ENCODE measurements at places on chromosomes 3 and 15.

GRCh38 chr3:183579967-183580900, 24.7 kb upstream of the KLHL6 start:
- DNase-seq = no peak

- DNase-seq = no peak
Observed at GRCh38 chr15:44068347-44068746, 126.7 kb downstream of the FRMD5 start.

DNA sequence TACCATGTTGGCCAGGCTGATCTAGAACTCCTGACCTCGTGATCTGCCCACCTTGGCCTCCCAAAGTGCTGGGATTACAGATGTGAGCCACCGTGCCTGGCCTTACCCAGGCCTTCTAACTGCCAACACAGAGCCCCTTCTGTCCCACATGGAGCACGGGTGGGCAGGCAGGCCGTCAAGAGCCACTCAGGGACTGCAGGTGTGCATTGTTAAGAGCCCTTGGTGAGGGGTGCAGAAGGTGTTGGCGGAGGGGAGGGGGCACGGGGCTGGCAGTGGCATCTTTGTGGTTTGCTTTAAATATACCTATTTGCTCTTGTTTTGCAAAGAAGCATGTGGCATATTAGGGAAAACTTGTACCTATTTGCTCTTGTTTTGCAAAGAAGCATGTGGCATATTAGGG, 37.3 kb downstream of the SMAD6 start:
- no peak for DNase-seq

DNA sequence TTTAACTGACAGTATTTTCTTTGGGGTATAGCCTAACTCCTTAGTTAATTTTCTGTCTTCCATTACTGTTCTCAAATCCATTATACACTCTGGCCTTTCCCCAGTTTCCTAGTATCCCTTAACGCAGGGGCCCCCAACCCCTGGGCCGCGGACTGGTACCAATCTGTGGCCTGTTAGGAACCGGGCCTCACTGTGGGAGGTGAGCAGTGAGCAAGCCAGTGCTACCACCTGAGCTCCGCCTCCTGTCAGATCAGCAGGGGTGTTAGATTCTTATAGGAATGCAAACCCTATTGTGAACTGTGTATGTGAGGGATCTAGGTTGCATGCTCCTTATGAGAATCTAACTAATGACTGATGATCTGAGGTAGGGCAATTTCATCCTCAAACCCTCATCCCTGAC, 75.1 kb downstream of the DOCK3 start:
- DNase-seq = no peak

- no peak for DNase-seq
Observed at GRCh38 chr3:166743481-166744134, 636.5 kb downstream of the ZBBX start.

GRCh38 chr3:189365609-189366564, 194.1 kb downstream of the TPRG1 start:
- no peak for DNase-seq

GRCh38 chr15:60620708-60621107, 141.8 kb upstream of the ICE2 start:
- no peak for DNase-seq

- DNase-seq = no peak
Observed at GRCh38 chr15:39969002-39969394, 35.1 kb downstream of the EIF2AK4 start.
